ENCODE measurements at places on chromosomes 4 and X. TPM values are rescaled to one million over a fixed set of nuclear protein-coding genes. Genes with fewer than 3 reads are reported as not detected.

The GCNA gene
- total RNA-seq = not detected

The SPACA5 gene
- total RNA-seq = not detected

The MAGEC3 gene
- total RNA-seq = not detected

The PWWP3B gene
- not detected for total RNA-seq

The RFC1 gene
- total RNA-seq = 57.9 TPM

The COL4A6 gene
- under 0.01 TPM for total RNA-seq

The FGG gene
- not detected for total RNA-seq

DNA sequence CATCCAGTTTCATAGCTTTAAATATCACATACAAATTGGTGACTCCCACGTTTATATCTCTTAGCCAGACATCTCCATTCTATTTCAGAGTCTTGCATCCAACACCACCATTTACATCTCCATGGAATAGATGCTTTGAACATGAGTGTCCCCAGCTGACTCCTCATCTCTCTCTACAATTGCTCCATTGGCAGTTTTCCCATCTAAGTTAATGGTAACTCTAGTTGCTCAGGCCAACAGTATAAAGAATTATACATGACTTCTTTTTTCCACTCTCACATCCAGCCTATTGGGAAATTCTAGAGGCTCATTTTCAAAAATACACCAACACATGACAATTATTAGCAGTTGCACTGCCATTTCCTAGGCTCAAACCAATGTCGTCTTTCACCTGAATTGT is 388.2 kb downstream of the STIM2 start:
- no peak for DNase-seq

DNA sequence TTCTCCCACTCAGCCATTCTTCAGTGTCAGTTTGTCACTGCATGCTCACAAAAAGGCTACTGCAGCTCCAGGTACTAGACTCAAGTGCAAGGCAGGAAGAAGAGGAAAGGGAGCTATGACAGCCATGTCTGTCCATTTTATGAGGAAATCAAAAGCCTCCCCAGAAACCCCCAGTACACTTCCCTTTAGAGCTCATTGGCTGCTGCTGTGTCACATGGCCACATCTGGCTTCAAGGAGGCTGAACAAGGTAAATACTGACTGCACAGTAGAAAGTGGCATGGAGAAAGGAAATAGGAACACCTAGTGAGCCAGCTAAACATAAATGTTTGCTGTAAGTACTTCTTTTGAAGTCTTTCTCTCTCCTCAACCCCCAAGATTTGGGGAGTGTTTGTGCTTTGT is 67.2 kb upstream of the FRAS1 start:
- DNase-seq = no peak

- no peak for DNase-seq
These were observed 179.1 kb upstream of the TBC1D9 start for GRCh38 chr4:140935254-140935653.

DNA sequence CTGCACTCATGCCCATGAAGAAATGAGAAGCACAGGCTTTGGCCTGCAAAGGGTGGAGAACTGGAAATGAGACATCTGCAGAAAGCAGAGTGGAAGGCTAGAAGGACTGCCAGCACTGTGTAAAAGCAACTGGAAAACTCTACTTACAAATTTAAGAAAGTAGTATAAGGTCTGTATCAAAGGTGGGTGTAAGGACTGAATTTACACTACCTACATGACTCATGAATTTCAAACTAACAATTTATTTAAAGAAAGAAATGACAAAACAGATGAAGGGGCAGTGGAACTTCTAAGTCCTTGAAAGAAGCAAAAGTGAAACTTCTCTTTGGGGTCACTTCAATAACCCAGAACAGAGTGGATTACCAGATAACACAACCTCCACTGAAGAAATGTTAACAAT is 71.2 kb downstream of the SLC10A7 start:
- no peak for DNase-seq

DNA sequence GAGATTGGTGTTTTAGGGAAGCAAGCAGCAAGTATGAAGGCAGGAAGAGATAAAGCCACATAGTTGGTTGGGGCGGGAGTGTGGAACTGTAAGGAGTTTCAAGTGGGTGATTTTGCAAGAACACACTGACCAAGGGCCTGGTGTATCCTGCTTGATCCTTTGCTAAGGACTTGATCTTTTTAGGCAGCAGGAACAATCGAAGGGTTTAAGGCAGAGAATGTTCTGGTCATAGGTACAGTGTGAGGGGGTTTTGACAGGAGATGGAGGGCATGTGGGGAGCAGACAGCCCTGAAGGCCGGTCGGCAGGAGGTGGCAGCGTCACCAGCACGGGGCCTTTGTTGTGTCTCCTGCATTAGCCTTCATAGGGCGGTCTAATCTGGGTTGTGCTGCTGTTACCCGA is 54.7 kb downstream of the FAM193A start:
- DNase-seq = no peak

DNA sequence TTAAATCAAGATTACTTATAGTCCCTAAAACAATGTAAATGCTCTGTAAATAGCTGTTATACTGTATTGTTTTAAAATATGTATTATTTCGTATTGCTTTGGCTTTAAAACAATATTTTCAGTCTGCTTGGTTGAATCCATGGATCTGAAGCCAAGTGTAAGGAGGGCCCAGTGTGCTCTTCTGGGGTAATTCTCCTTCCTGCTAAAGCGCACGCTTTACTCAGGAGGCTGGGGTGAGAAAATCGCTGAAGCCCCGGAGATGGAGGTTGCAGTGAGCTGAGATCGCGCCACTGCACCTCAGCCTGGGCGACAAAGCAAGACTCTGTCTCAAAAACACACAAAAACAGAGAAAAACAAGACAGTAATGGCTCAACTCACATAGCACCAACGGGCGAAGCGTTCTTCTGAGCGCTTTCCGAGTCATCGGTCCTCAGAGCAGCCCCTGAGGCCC is 391 bp upstream of the IDUA start:
- DNase-seq = no peak

DNA sequence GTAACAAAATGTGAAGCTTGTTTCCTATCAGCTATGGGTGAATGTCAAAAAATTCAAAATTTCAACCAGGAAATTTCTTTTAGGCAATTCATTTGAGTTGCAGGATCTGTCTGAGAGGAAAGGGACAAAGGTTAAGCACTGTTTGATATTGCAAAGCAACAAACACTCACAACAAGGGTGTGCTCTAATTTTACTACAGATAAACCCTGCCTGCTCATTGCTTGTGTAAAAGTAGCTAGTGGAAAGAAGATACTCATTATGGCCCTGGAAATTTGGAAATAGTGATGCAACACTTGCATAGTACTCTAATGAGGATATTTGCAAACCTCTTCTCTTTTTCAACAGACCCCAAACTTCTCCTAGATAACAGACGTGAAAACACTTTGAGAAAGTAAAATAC is 27.1 kb downstream of the FAM47E start:
- no peak for DNase-seq

- no peak for DNase-seq
These were observed 220.3 kb upstream of the BCOR start for GRCh38 chrX:40318076-40318475.

DNA sequence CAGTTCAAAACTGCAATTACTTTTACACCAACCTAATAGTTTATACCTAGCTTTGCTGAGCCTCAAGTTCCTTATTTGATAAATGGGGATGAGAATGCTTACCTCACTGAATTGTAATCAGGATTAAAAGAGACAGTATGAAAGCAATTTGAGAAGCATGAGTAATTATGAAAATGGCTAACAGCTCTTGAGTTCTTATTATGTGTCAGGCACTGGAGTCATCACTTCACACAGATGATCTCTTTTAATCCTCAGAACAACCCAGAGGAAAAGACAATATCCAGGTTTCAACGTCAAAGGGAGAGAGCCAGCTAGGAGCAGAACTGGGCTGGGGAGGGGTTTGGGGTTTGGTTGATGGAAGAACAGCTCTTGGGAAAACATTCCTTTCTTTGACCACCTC is 221.0 kb upstream of the NWD2 start:
- no peak for DNase-seq

DNA sequence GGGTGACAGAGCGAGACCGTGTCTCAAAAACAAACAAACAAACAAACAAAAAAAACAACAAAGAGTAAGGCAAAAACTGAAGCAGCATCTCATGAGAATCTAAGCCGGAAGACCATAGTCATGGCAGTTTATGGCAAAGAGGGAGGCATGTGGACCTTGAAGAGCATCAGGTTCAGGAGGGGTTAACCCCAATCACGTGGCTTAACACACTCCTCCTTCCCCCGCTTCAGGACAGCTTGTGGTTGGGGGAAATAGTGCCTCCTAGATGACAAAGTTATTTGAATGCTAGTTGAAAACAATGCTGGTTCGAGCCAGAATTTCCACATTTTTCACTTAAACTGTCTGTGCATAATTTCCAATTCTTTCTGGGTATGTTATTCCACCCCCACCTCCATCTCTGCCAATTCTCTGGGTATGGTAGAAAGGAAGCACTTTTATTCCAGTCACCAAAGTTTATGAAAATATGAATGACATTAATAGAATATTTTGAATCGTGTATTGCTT is 11.7 kb upstream of the MAP7D3 start:
- DNase-seq = no peak

- DNase-seq = no peak
These were observed 348.5 kb downstream of the MID1IP1 start for GRCh38 chrX:39149761-39150160.

GRCh38 chr4:113173126-113173792 is 123.8 kb downstream of the ANK2 start:
- DNase-seq = no peak

- DNase-seq = no peak
These were observed 13.3 kb upstream of the PITX2 start for GRCh38 chr4:110636171-110636679.

DNA sequence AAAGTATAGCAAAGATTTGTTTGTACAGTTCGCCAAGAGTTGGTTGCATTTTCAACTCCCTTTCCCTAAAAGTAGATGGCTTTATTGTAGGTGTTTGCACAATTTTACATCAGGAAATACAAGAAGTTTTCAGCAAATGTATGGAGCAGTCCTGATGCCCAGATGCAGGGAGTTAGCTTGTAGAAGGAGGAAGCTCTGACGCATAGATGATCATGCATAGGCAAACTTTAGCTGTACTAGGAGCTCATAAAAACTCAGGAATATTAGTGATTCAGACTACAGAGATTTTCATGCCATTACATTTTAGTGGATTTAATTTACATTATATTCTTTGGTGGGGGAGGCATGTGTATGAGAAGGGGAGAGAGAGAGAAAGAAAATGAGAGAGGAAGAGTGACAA is 62.9 kb downstream of the TMPRSS11D start:
- no peak for DNase-seq

- no peak for DNase-seq
These were observed 276.9 kb upstream of the PCDH7 start for GRCh38 chr4:30443289-30443688.

DNA sequence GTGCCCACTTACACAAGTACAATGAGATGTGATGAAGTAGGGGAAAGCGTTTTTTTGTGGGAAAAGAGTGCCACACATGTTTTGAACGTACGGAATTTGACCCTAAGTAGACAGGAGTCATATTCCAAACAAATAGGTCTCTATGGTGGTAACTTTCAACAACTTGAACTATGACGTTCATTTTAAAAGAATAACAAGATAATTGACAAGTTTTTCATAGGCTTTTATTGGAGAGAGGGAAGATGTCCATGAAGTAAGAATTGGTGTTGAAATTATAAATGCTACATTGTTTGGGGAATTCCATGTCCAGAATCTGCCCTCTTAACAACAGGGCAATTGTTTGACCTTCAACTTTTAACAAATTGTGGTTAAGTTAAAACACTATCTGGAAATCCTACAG is 126.5 kb downstream of the GASK1B start:
- peak; percentile 4 for DNase-seq

- no peak for DNase-seq
These were observed 45.0 kb downstream of the TET2 start for GRCh38 chr4:105191621-105192210.

GRCh38 chrX:15619053-15619755 is 18.4 kb upstream of the ACE2 start:
- DNase-seq = no peak

DNA sequence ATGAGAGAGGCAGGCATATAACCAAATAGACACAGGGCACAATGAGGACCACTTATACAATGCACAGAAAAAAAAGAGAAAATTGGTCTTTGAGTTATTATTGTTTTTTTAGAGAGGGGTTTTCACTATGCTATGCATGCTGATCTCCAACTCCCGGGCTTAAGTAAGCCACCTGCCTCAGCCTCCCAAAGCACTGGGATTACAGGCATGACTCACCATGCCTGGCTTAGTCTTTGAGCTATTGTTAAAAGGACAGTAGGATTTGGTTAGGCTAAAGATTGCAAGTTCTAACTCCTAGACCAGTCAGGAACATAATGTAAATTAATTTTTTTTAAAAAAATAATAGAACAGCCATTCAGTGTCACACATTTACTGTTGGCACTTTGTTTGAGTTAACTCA is 340.1 kb downstream of the GPAT3 start:
- DNase-seq = no peak

Measured in SJSA1 (cell line).